ENCODE measurements at places on chromosomes 2 and 18.

DNA sequence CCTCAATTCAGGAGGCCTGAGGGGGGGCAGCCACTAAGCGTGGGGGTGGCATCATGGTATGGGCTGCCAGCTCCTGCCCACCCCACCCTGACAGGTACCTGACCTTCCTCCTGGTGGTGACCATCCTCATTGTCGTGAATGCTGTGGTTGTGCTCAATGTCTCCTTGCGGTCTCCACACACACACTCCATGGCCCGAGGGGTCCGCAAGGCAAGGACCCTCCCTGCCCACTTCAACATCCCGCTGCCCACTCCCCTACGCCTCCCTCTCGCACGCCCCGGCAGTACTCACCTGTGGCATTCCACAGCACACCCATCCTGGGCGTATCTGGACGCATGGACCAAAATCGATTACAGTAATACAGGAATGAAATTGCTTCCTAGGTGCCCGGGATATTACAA, 4.0 kb downstream of the CHRNG start:
- no peak for DNase-seq

DNA sequence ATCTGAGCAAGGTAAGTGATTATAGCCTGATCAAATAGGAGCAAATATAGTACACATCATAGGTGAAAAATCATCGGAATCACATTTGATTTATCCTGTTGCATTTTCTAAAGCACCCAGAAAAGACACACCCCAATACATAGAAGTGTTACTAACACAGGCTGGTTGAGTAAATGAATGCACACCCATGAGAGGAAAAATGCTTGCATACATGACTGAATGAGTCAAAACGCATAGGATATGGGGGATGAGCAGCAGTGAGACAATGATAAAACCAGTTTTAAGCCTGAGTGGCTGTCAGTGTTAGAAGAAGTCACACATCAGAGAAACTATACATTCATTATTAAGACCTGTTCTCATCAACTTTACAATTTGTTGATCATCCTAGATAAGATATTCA, 449.6 kb upstream of the CDH20 start:
- no peak for DNase-seq

- DNase-seq = no peak
Observed at GRCh38 chr2:119248311-119248710, 24.7 kb downstream of the STEAP3 start.

DNA sequence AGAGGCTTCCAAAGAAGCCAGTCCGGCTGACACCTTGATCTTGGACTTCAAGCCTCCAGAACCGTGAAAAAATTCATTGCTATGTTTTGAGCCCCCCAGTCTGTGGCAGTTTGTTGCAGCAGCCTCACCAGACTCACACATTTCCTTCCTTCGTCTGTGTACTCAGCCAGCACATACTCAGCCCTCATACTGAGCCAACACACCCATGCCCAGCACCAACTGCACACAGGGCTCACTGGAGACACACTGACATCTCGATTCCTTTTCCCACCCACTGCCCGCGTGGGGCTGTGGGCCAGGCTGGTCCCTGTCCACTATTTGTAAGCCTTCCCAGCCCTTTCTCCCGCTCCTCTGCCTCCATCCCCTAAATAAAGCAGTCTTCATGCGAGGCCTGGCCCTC, 24.1 kb upstream of the NMUR1 start:
- no peak for DNase-seq

- no peak for DNase-seq
Observed at GRCh38 chr18:13611142-13611600, 115.2 kb downstream of the FAM210A start.

GRCh38 chr2:98533547-98533946, 74.8 kb downstream of the COA5 start:
- DNase-seq = no peak

- no peak for DNase-seq
Observed at GRCh38 chr18:31723639-31723989, 37.1 kb downstream of the SLC25A52 start.

GRCh38 chr2:86461042-86461743, 20.0 kb downstream of the KDM3A start:
- no peak for DNase-seq

DNA sequence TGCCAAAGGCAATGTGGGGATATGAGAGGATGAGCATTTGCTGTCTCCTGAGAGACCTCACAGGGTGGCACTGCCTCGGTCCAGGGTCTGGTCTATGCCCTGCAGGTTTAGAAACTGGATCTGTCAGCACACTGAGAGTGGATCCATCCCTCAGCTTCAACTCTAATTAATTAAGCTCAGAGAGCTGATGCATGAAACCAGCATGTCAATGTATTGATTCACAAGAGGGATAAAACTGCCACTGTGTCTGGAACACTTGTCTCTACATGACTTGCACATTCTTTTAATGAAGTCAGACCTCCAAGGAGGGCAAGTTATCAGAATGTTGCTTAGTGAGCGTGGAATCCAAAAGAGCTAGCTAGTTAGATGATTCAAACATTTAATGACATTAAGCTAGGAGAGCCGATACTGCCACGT, 22.5 kb upstream of the POLE4 start:
- no peak for DNase-seq

GRCh38 chr2:55223958-55224760, 7.9 kb downstream of the CLHC1 start:
- DNase-seq = no peak

DNA sequence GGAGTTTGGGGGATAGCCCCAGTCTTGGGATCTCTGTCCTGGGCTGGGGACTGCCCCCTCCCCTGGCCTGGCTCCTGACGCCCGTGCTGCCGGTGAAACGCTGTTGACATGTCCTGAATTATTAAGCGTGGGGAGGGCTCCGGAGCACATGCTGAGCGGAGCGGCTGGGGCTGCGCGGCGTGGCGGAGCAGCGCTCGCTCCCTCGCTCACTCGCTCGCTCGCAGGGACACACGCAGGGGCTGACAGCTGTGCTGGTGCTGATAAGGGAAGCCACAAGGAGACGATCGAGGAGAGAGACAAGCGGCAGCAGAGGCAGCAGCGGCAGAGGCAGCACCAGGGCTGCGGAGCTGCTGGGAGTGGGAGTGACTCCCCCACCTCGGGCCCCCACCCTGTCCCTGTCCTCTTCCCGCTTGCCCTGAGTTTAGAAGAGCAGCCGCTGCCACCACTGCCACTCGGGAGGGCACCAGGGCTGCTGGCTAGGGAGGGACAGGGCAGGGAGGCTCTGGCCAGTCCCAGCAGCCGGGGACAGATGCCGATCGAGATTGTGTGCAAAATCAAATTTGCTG, at the start of gene ASIC4:
Gene ASIC4, plus strand, starts transcription at position 287 of the 566 bp plus-strand sequence. Its CDS starts 243 bp downstream, at position 530.
- no peak for DNase-seq

- DNase-seq = no peak
Observed at GRCh38 chr2:204321910-204322751, 223.1 kb upstream of the PARD3B start.

DNA sequence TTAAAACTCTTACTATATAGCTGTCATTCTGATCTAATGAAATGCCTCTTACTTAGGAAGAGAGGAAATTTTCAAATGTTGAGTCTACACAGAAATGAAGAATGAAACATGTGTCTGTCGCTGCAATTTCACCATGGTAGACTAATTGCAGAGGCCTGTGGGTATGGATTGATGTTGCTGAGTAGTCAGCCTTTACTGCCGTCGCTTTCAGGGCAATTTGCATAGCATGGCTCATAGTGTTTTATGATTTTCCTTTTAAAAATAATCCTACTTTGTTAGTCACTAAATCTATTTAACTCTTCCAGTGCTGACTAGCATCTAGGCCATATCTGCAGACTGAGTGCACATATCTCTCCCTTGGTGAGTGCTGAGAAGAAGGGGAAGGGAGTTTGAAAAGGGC, 819.2 kb downstream of the SATB2 start:
- DNase-seq = no peak

DNA sequence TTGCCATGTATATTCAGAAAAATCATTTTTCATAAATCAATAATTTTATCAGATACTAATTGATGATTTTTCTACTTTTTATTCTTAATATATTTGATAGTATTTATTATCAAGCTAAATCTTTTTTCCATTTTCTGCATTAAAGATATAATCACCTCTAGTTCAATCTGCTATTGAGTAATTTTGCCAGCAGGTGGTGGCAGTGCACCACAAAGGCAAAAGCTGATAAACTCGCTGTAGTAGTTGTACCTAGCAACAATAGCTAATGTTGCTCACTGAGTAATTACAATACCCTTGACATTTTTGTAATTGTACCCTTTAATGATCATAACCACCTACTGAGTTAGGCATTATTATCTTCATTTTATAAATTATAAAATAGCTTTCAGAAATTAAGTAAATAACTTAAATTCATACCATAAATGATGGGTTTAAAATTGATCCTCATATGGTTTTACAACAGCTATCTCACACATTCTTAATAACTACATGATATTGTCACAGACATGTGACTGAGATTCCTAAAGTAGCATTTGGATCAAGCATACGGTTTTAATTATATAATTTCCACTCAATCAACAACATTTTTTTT, 52.0 kb upstream of the CALCRL start:
- no peak for DNase-seq

GRCh38 chr18:532018-532417, 31.5 kb upstream of the COLEC12 start:
- DNase-seq = no peak

GRCh38 chr2:122100346-122100745, 344.9 kb downstream of the TSN start:
- DNase-seq = no peak

DNA sequence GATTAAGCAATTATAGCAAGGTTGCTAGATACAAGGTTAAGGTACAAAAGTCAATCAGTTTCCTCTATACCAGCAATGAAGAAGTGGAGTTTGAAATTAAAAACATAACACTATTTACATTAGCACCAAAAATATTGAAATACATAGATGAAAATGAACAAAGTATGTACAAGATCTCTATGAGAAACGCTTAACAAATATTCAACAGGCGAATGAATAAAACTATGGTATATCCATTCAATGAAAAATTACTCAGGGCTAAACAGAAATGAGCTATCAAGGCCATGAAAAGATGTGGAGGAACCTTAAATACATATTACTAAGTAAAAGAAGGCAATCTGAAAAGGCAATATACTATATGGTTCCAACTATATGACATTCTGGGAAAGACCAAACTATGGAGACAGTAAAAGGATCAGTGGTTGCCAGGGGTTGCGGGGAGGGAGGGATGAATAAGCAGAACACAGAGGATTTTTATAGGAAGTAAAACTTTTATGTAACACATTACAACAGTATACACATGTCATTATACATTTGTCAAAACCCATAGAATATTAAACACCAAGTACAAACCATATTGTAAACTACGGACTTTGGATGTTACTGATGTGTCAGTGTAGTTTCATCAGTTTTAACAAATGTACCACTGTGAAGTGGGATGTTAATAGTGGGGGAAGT, 62.1 kb downstream of the RMDN2 start:
- no peak for DNase-seq

- DNase-seq = no peak
Observed at GRCh38 chr2:236745420-236746210, 176.0 kb downstream of the ACKR3 start.

DNA sequence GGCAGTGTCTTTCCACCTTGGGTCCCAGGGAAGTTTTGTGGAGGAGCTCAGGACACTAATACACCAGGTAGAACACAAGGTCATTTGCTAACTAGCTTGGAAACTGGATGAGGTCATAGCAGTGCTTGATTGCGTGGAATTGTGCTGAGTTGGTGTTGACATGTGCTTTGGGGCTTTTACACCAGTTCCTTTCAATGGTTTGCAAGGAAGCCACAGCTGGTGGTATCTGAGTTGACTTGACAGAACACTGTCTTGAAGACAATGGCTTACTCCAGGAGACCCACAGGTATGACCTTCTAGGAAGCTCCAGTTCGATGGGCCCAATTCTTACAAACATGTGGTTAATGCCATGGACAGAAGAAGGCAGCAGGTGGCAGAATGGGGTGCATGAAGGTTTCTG, 5.9 kb downstream of the CTLA4 start:
- no peak for DNase-seq

- DNase-seq = no peak
Observed at GRCh38 chr2:134581877-134582546, 136.8 kb downstream of the TMEM163 start.

DNA sequence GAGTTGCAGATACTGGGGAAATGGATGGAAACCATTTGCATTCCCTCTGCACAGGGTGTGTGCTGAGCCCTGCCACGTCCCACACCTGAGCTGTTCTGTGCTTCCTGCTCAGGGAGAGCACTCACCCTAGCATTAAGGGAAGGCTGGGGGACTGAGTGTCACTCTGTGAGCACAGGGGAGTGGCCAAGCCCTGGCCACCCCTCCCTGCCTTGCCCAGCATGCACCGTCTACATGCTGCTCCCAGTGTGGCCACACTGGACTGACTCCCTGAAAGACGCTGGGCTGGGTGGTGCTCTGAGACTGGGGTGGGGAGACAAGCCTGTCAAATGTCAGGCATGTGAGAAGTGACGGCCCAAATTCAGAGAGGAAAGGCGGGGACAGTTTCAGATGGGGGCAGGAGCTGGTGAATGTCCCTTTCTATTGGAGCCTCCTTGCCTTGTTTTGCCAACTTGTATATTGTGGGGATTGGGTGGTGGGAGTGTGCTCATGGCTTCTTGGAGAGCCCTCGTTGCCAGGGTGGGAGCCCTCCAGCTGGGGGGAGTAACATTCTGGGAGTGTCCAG, 298.4 kb upstream of the HS6ST1 start:
- no peak for DNase-seq

DNA sequence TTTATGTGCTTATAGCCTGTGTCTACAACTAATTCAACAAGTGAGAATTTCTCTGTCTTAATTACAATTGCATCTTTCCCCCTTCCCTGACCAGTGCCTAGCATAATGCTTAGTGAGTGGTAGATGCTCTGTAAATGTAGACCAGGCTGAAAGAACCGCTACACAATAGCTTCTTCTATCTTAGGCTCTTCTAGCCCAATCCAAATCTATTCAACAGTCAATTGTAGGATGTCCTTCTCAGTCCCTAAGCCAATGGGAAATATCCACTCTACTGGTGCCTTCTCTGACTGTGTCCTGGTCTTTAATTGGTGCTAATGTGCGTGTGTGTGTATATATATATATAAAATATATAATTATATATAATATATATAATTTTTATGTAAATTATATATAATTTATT, 34.1 kb upstream of the GCC2 start:
- DNase-seq = no peak

GRCh38 chr2:108971661-108972566, 17.1 kb downstream of the EDAR start:
- no peak for DNase-seq

DNA sequence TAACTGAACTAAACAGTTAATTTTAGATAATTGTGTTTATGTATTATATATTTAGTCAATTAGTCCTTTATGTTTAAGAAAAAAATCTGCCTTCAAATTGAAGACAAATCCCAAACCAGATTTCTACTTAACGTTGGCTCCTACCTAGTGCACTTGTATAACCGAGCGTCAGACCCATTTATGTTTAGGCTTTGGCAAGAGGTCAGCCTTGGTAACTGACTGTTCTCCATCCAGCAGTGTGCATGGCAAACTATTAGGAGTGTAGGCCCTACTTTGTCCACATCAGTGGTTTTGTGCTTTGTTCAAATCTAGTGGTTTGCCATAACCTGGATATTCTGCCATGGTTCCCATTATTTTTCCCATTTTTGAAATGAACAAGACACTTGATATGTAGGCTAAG, 114.8 kb downstream of the MIB1 start:
- no peak for DNase-seq
